ENCODE measurements at places on chromosomes 5 and 9.

DNA sequence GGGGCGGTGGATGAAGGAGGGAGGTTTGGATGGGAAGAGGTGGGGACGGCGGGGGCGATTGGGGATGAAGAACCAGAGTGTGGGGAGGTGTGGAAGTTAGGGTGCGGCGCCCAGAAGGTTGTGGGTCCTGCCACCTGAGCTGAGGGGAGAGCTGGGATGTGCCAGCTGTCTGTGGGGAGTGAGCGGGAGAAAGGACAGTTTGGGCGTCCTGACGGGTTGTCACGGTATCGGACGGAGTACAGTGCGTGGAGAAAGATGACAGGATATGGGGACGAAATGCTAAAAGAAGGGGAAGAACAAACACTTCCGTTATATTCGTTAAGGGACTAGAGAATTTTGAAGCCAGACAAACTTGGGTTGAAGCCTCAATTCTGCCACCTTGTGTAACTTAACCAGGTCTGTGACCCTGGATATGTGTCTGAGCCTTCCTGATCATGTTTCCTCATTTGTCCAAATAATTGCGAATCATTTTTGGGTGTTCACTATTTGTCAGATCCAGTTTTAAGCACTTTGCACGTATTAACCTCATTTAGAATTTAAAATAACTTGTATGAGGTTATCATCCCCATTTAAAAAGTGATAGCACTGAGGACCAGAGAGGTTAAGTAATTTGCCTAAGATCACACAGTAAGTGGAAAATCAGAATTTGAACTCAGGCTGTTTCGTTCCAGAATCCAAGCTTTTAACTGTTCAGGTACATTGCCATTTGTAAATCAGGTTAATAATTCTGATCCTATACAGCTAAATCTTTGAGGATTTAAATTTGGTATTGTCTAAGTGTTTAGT, 689 bp downstream of the CNTRL start:
- peak; percentile 33 for DNase-seq

DNA sequence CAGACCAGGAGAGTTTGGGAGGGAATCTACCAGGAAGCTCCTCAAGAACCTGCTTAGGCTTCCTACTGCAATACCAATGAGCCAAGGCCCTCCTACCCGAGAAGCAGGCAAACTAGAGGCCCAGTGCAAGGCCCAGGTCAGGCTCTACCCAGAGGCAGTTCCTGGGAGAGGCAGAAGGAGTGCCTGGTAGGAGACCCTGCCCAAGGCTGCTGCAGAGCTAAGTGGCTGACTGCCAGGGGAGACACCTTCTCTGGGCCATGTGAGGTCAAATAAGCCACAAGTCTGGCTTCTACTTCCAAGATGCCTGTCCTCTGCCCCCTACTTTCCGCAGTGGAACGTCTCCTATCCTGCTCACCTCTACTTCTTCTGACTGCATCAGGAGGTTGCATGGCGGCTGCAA, 17.8 kb downstream of the ACSL6 start:
- DNase-seq, result no peak

DNA sequence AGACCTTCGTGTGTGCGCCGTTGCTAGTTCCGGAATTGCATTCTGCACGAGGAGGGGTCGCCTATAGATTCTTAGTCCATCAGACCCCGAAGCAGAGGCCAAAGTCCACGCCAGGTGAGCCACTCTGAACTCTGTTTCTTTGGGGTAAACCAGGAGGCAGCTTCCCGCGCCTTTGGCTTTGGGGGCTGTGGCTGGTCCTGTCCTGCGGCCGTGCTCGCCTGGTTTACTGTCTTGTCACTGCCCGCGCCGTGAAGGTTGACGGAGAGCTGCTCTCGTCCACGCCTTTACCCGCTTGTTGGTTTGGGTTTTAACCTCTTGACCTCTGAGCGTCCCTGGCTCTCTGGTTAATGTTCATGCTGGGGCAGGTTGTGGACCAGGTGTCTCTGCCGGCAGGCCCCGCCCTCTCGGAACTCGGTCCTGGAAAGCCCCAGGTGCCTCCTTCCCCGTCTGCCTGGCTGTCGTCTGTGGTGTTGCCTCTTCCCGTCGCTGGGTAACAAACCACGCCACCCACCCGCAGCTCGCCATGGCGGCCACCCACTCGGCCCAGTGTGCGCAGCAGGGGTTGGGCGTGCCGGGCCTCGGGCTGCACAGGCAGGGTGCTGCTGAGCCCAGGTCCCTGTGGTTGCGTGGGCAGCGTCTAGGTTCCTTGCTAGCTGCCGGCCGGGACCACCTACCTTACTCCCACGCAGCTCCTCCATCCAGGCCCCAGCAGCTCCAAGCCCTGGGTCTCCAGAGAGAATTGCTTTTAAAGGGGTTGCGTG, 44.6 kb upstream of the CACNA1B start:
- no peak for DNase-seq

- DNase-seq, result no peak
Measured at GRCh38 chr5:59540366-59540765, 353.2 kb downstream of the PDE4D start.

DNA sequence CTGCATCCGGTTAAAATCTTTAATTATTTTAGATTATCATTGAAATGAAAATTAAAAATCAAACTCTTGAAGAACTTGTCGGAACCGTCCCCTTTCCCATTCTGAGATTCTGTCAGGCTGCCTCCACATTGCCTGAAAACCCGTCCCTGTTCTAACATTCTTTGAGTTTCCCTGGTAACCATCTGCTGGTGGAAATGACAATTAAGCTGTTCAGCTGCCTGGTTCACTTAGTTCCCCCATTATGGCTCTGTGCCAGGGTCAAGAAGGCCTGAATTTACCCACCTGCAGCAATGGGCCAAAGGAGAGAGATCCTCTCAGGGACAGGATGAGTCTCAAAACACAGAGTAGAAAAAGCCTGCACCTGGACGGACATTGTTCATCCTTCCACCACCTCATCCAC, 11.8 kb upstream of the TCOF1 start:
- no peak for DNase-seq

GRCh38 chr5:181170237-181170825, 22.9 kb downstream of the OR2V2 start:
- DNase-seq, result no peak

GRCh38 chr5:1494780-1495524, 28.8 kb downstream of the LPCAT1 start:
- DNase-seq, result peak; percentile 45

DNA sequence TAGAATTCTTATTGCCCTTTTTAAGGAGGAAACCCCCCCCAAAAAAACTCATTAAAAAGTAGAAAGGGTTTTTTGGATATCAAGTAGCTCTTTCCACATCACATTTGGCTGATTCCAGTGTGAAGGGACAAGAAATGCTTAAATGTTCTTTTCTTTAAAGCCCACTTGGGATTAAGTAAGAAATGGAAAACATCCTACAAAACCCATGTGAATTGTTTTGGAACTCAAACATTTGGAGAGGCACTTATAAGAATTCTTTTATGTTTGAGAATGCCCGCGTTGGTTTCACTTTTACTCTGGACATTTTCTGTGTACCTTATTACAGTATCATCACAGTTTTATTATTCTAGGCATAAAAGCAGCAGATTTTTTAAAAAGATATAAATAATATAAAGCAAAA, 301.1 kb upstream of the ACTBL2 start:
- no peak for DNase-seq

DNA sequence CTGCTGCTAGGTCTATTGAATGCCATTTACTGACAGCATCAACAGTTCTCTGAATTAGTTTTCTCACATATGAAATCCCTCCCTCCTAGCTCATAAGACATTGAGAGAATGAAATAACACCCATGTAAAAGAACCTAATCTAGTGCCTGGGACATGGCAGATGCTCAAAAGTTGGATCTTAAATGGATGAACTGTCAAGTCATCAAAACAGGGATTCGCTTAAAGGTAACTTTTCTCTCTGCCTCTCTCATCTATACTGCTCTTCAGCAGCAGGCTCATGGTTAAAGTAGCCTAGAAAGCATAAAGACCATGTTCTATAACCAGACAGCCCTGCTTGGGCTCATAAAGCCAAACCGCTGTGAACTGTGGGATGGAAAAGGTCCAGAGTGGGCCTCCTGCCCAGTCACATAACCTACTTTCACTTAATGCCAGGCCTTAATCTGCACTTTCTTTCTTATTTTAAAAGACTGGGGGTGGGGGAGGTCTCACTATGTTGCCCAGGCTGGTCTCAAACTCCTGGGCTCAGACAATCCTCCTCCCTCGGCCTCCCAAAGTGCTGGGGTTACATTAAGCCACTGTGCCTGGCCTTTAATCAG, 3.7 kb downstream of the TMEM245 start:
- no peak for DNase-seq
